ENCODE measurements at places on chromosomes 6 and 20.

- DNase-seq = peak; percentile 88
These were observed 121.7 kb upstream of the SLC2A12 start for GRCh38 chr6:134173936-134174671.

DNA sequence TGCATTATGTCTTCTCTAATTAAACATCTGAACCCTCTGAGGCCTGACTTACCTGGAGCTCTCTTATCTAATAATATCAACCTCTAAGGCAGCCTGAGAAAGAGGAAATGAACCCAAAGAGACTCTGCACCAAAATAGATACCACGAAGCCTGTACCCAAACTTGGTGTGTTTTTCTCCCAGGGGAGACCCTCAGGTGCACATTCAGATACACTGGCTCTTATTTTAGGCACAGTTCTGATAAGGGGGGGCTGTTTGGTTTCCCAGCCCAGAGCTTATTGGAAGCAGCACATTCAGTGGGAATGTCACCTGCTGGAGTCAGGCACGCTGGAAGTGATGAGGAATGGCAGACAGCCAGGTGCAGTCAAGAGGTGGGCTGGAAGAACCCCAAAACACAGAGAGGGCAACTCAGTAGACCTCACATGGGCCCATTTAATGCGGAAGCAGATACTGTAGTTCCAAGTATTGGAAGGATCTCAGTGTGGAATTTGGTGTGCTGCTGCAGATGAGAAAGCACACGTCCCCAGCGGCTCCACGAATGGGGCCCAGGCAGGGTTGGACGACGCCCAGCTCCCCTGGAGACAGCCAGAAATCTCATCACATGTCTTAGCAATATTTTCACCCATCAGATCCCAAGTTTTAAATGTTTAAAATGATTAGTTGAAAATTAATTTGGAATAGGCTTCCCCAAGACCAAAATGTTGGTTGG is 9.7 kb upstream of the CCR6 start:
- no peak for DNase-seq

DNA sequence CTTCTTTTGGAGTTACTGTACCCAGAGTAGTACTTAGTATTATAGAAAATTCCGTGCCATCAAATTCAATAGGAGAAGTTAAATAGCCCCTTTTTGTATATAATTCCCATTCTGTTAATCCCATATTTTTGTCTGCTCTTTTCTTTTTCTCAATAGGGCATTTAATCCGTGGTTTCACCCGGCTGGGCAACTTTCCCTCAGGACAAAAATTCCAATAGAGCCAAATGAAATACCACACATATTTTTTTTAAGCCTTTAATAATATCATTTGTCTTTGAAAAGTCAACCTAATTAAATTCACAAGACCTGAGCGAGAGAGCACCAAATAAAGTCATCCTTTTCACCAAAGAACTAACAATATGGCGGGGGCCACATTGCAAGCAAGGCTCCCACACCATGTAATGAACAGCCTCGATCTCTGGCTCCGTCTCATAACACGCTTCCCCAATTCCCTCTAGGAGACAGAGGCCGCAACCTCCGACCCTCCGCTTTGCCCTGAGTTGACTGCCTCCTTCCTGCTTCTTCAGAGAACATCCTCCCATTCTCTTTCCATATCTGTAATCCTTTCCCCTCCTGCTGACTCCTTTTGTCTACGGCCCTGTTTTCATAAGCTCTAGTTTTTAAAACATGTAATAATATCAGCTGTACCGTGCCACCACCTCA is 13.6 kb downstream of the NHSL1 start:
- DNase-seq = peak; percentile 29

DNA sequence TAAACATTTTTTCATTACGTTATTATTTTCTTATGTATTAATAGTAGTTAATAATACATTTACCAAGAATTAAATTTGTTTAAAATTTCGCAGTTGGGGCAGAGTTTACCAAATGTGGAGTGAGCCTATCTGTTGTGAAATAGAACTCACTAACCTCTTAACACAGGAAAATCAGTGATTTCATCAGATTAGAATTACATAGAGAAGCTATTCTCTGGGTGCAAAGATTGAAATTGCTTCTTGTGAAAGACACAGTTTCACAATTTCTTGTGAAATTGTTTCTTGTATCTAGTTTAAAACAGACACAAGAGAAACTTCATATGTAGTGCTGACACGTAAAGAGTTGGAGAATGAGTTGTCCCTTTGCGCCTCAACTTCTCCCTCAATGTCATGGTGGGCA is 69.4 kb upstream of the PRL start:
- peak; percentile 46 for DNase-seq

DNA sequence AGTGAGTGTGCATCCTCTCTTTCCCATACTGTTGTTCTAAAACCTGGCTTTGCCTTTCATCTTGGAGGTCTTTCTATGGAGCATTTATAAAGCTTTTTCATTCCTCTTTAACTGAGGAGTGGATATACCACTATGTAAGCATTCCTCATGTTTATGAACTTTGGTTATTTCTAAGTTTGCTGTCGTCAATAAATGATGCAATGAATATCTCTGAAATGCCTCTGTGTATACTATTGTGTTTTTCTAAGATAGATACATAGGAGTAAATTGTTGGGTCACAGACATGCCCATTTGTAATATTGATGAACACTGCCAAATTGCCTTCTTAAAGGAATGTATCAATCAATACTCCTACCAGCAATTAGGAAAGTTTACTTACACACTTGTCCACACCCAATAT is 53.9 kb downstream of the SLC22A2 start:
- DNase-seq = no peak

- DNase-seq = no peak
These were observed 237.6 kb upstream of the CDH4 start for GRCh38 chr20:61014491-61014890.

Measured in EH (cell line).